Testis (tissue), 5 donors: ENCODE measurements at places on chromosomes 2 and 18. TPM values are rescaled to one million over a fixed set of nuclear protein-coding genes. Genes with fewer than 3 reads are reported as not detected.

DNA sequence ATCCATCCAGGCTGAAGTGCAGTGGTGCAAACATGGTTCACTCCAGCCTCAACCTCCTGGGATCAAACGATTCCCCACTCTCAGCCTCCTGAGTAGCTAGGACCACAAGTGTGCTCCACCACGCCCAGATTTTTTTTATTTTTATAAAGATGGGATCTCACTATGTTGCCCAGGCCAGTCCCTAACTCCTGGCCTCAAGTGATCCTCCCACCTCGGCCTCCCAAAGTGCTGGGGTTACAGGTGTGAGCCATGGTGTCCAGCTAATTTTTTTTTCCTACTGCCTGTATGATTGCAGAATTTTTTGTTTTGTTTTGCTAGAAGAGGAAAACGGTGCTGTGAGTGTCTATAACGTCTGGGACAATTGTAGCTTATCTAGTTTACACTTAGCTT, 38.3 kb downstream of the ADI1 start:
- DNase-seq, result no peak

- no peak for DNase-seq
These were observed 75.9 kb downstream of the HRH4 start for GRCh38 chr18:24536326-24536725.

GRCh38 chr2:207802650-207803049, 32.9 kb upstream of the FZD5 start:
- DNase-seq, result no peak

DNA sequence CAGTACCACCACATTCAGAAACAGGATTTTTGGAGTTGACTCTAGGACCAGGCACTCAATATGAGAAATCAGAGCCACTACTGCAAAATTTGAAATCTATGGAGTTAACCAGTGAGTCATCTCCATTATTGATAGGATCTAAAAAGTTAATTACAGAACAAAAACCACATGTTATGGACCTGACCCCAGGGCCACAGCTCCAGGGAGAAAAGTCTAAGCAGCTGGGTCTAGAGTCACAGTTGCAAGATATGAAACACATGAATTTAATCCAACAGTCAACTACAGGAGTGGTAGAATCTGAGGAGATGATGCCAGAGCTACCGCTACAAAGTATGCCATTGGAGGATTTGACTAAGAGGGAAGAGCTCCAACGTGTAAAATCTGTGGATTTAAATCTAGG, 13.4 kb upstream of the ZNF512 start:
- no peak for DNase-seq

DNA sequence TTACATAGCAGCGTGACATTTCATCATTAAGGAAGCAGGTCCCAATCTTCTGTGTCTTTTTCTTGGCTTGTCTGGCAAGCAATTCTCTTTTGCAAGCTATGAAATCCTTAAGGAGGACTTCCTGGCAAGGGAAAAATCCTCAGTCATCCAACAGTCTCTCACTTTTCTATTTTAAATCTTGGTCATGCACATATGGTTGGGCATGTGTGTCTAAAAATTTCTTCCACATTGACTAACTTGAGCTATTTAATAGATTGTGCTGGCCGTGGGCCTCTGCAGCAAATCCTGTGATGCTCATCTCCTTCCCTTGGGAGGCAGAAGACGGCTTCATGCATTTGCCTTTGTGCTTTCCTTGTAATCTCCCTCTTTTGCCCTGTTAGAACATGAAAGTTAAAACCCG, 634.3 kb upstream of the FANCL start:
- no peak for DNase-seq

DNA sequence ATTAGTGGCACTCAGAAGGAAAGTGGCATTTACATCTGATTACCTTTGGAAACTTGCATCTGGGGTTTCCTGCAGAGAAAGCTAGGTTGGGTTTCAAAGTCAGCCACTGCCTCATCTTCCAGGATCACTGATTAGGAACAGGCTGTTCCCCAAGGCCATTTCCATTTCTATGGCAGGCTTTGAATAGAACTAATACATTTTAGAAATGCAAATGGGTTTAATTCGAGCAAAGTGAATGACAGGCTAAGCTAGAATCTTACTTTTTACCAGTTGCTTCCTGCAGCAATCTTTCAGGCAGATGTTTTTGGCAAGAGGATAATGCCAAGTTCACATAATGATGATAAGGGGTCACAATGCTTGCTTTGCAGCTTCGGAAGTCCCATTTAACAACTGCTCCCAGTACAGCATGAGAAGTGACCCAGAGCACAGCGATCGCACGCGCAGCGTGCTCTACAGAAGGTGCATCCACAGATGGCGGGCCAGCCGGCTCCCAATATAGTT, 336.7 kb downstream of the LPIN1 start:
- no peak for DNase-seq

DNA sequence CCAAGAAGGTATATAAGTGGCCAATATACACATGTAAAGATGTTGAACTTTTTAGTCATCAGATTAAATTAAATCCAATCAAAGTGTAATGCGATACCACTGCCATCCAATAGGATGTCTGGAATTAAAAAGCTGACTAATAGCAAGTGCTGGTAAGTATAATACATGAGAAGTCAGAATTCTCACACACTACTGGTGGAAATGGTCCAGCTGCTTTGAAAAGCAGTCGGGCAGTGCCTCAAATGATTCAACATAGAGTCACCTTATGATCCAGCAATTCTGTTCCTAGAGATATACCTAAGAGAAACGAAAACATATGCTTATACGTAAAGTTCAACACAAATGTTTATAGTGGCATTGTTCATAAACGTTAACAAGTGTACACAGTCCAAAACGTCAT, 124.1 kb upstream of the MYT1L start:
- DNase-seq, result no peak

DNA sequence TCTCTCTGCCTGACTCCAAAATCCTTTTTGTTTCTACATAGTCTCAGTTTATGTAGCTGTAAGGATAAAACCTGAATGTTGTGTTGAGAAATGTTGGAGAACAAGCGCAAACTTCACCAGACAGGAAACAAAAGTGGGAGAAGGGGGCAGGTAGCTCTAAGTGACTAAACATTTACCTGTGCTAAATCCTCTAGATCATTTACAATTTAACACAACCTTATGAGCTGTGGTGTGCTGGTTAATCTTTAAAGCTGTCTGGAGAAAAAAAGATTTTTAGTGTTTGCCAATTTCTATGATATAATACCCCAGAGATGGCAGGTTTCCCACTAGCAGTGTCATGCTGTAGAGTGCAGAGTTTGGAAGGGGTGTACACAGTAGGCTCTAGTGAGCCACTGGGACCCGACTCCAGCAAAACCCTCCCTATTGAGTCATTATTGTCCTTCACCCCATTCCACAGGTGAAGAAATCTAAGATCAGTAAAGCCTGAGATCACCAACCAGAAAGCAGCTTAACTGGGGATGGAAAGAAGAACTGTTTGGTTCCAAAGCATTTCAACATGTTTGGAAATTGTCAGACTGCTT, 992.0 kb downstream of the DCDC2C start:
- DNase-seq, result no peak

GRCh38 chr18:47081578-47081977, 46.2 kb upstream of the ELOA2 start:
- no peak for DNase-seq

DNA sequence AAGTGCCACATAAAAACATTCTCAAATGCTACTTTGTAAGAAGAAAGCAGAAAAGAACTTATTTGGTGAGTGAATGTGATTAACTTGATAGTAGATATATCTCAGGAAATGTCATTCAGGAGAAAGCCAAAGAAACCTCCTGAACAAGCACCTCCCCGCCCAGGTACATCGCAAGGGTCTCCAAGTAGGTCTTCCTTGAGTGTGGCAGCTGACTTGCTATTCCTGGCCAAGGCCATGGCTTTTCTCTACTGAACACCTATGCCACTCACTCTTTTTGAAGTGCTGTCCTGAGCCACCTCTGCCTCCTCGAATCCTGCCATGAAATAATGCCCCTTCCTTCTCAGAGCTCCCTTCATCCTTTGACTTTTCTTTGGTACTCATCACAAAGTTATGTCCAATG, 54.0 kb downstream of the NDUFA10 start:
- DNase-seq, result no peak

DNA sequence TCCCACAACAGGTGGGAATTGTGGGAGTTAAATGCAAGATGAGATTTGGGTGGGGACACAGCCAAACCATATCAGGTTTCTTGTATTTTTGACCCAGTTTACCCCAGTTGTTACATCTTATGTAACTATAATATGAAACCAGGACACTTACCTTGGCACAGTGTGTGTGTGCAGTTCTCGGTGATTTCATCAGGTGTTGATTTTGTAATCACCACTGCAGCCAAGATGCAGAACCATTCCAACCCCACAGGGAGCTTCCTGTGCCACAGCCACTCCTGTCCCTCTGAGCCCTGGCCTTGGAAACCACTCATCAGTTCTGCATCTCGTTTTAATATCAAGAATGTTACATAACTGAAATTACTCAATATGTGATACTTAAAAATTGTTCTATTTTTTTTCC, 31.8 kb downstream of the ATP9B start:
- no peak for DNase-seq

DNA sequence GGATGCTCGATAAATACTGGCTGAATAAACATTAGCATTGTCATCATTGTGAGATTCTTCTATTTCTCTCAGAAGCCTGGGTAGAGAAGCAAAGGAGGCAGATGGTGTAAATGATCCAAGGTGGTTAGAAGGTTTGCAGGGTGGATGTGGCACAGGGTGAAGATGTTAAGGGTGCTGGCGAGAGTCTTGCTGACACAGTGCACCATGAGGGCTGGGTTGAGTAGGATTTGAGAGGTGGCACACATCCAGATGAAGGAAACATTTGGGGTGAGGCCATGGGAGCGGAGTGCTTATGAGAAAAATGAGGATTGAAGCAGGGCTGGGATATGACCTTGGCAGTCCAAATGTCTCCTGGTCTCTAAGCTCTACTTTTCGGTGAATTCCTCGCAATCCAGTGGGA, 17.8 kb upstream of the CPO start:
- DNase-seq, result no peak

GRCh38 chr2:43344868-43345373, 118.5 kb upstream of the ZFP36L2 start:
- no peak for DNase-seq

GRCh38 chr18:3189884-3190283, 29.9 kb downstream of the MYOM1 start:
- no peak for DNase-seq

- peak; percentile 87 for DNase-seq
These were observed 7.1 kb upstream of the KLF11 start for GRCh38 chr2:10036095-10036884.

GRCh38 chr2:135913727-135914365, 37.6 kb upstream of the MCM6 start:
- DNase-seq, result peak; percentile 43

- no peak for DNase-seq
These were observed 196.3 kb downstream of the CTIF start for GRCh38 chr18:48735080-48735676.

DNA sequence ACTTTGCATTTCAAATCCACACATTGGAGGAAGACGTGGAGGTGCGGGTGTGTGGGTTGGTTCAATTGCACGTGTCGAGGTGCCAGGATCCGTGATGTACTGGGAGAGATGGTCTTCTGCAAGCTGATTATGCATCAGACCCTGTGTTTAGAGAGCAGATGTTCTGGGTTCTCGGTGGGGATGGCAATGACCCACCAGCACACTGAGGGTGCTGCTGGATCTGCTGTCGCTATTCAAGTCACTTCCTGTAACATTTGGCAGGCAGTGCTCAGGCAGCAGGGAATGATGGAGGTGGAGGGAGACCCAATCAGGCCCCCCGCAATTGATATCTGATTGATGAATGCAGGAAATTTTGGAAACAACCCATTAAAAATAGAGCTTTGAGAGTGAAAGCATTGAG, 830.1 kb upstream of the POU3F3 start:
- no peak for DNase-seq

- no peak for DNase-seq
These were observed 431.6 kb downstream of the METTL4 start for GRCh38 chr18:2139691-2140090.

GRCh38 chr2:101150306-101151145, 656 bp downstream of the TBC1D8 start:
- peak; percentile 41 for DNase-seq

- no peak for DNase-seq
These were observed 54.8 kb downstream of the ZNF407 start for GRCh38 chr18:74652392-74652988.

GRCh38 chr18:76544511-76545345, 49.7 kb upstream of the ZNF516 start:
- no peak for DNase-seq

- DNase-seq, result no peak
These were observed 58.0 kb upstream of the CABYR start for GRCh38 chr18:24080861-24081260.

DNA sequence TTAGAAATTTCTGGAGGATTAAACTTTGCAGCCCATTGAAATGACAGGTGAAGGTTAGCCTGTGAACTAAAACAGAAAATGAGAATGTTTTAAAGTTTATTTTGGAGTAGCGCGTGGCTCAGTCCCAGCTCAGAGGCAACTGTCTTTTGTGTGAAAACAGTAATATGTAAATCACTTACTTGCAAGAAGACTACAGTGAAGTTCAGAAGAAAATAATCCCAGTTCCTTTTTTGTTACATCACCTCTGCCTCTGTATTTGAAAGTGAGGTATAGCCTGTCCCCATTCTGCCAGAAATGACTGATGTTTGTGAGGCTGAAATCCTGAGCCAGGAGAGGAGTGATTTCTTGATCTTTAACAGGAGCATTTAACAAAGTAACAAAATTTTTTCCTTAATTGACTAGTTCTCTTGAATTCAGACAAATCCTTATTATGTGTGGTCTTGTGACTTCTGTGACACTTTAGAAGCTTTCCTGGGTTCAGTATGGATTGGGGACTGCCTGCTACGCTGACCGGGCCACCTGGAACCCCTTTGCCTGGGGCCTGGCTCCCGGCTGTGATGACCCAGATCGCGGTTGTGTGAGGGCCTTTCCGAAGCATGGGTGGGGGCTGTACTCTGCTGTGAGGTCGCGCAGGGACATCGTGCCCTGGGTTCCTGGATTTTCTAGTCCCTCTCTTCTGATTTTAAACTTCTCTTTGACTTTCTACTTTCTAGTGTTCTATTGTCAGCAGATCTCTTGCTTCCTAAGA, 24.3 kb downstream of the TRAPPC12 start:
- no peak for DNase-seq

- no peak for DNase-seq
These were observed 1817.4 kb downstream of the SUCLG1 start for GRCh38 chr2:82641598-82642180.

Gene MRPL44
- polyA plus RNA-seq, result 37.4 TPM

Gene MTIF2
- polyA plus RNA-seq, result 15.0 TPM

Gene LBX2
- 0.33 TPM for polyA plus RNA-seq

Gene NETO1
- polyA plus RNA-seq, result 0.83 TPM

Gene GAL3ST2
- polyA plus RNA-seq, result 0.54 TPM

Gene TSPYL6
- polyA plus RNA-seq, result 53.9 TPM
